ENCODE measurements at places on chromosomes 16 and 17.

DNA sequence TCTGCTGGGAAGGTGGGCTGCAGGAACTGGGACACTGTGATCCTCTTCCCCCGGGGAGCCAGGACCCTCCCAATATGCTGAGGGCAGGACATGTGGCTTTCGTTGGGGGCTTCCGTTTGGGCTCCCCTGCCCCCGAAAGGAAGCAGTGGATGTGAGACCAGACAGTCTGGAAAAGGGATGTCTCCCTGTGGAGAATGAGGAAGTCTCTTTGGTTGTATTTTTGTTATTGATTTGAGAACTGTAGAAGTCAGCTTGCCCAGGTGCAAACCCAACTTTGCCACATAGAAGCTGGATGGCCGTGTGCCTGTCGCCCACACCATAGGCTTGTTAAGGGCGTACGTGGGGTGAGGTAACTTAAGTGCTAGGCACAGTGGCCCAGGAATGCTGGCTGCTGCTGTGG is 18.8 kb downstream of the LLGL2 start:
- DNase-seq = no peak

DNA sequence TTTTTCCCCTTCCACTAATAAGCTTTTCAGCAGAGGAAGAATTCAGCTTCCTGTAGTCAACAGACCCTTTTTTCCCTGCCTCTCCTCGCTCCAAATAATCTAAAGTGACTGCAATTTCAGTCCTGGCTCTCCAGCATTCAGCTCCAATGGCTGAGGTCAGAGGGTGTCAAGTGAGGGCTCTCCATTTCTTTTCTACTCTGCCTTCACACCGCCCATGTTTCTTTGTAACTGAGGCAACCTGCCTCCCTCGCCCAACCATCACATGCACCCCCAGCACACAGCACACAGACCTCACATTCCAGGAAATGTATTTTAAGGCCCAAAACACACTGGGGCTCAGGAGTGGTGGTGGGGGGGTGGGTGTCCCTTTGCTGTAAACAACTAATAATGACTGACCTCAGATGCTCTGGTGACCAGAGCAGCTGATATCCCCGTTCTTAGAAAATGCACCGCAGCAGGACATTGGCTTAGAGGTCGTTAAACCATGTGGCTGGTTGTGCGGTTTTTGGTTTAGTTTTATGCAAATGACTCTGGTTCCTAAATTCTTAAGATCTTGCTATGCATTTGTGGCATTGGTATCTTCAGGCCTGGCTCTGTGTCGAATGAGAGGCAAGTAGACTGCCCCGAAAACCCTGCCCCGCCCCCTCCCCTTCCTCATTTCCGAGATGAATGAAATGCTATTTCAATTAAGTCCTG is 203.6 kb downstream of the ZFHX3 start:
- DNase-seq = no peak

DNA sequence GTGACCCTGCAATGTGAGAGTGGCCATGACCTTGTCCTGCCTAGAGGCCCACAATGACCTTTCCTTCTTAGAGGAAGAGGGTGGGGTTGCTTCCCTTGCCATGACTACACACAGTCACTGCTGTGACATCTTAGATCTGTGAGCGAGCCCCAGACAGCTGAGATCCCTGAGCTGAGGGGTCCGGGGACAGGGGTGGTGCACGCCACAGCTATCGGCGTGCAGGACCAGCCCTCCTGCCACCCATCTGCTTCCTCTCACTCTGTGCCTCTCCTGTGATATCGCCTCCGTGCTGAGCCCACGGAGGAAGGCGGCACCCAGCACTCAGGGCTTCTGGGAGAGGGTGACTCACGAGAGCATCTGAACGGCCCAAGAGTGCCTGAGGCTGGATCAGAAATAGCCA is 35.2 kb downstream of the KIAA0513 start:
- no peak for DNase-seq

GRCh38 chr17:73942703-73943415 is 260.6 kb upstream of the RPL38 start:
- no peak for DNase-seq

- DNase-seq = no peak
Observed at GRCh38 chr17:62134397-62134796, 69.3 kb upstream of the MED13 start.

DNA sequence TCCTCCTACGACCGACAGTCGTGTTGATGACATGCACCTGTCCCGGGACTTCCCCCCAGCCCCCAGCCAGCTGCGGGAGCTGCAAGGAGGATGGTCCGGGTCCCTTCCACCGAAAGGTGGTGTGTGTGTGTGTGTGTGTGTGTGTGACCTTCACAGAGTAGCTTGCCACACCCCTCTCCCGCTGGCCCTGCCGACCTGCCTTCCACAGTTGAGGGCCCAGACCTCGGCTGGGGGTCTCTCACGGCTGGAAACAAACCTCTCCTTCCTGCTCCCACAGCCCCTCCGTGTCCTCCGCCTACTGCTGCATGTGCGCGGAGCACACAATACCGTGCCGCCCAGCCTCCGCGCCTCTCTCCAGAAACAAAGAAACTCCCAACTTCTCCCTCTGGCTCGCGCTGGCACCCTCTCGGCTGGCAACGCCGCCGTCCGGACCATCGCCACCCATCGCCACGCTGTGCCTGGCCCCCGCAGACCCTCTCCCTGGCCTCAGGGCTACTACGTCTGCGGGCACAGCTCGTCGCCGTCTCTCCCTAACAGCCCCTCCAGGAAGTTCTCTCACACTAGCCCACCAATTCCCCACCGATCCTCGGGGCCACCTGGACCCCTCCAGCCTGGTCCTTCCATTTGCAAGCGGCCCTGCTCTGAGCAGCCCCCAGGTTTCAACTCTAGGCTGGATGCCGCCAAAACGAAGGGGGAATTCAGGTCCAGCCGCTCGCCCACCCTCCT is 81.2 kb downstream of the TIMM22 start:
- no peak for DNase-seq

- DNase-seq = no peak
Observed at GRCh38 chr17:81550830-81551457, 1.2 kb downstream of the FAAP100 start.

- DNase-seq = no peak
Observed at GRCh38 chr17:42386777-42387657, 1.2 kb downstream of the STAT3 start.

DNA sequence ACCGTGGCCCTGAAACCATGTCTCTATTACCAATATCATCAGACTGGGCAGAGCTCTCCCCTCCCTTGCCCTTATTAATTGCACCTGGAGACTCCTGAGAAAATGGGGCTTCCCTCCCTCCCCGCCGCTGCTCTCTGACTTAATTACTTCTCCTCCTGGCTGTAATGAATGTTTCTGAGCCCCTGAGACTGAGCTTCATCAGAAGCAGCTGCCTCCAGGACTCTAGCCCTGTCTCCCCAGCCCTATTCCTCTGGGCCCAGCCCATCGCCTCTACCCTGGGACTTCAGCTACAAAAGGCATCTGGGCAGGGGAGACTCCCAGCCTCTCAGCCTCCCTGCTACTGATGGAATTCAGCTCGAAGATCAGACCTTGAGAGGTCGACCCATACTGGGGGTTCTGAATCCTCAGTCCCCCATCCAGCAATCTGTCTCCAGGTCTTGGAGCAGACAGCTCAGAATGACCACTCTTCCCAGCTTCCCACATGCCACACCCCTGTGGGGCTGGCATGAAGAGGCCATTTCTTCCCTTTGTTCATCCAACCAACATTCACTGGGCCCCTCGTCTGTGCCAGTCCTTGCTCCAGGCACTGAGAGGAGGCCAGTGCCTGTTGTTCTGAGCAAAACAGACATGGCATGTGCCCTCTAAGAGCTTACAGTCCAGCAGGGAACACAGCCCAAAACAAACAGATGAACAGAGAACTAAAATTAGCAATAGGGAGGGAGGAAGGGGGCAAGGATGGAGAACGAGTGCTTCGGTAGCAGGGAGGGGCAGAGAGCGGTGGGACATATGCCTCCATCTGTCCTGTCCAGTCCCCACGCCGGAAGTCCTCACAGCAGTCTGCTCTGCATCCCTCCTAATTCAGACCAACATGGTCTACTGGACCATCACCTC is 17.0 kb upstream of the NAGS start:
- DNase-seq = no peak

GRCh38 chr17:13943909-13944308 is 125.4 kb upstream of the COX10 start:
- no peak for DNase-seq

DNA sequence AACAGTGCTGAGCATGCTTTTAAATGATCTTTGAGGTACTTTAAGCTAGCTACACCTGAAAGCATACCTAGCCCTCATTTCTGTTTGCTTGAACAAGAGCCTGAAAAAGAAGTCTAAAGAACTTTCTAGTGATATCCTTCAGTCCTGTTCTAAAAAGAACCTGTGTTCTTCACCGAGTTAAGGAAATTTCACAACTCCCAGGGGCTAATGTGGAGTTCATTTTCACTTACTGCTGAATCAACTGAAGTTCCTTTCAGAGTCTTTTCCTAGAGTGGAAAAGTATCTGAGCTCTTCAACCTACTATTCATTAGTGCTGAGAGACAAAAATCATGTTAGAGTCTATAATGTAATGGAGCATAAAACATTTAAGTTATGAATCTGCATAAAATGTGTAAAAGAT is 66.9 kb downstream of the CHD9 start:
- DNase-seq = no peak

DNA sequence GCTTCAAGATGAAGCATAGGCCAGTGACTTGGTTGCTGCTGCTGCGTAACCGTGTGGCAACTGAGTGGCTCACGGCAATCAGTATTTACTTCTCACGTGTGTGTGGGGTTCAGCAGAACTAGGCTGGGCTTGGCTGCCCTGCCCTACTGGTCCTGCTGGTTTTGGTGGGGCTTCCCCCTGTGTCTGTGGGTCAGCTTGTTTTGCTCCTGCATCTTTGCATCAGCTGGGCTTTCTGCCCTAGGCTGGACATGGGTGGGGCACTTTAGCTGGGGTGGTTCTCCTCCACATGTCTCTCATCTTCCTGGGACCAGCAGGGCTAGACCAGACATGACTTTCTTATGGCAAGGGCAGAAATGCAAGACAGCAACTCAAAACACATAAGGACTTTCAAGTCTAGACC is 550.5 kb downstream of the MAF start:
- no peak for DNase-seq

- DNase-seq = no peak
Observed at GRCh38 chr16:83253521-83253920, 554.3 kb upstream of the HSBP1 start.

DNA sequence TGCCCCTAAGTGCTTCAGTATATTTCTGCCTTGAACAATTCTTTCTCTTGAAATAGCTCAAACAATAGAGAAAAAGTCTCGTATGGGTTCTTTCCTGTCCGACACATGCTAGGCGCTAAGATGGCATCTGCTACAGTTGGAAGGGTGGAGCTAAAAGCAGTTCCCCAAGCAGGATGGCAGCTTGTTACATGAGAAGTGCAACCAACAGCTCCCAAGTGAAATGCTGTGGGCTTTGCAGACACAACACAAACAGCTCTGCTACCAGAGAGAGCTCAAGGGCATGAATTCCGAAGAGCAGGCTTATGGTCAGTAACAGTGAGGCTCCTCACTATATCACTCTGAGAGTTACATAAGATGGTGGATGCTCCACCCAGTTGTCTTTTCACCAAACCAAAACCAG is 83.8 kb downstream of the VPS53 start:
- DNase-seq = no peak

DNA sequence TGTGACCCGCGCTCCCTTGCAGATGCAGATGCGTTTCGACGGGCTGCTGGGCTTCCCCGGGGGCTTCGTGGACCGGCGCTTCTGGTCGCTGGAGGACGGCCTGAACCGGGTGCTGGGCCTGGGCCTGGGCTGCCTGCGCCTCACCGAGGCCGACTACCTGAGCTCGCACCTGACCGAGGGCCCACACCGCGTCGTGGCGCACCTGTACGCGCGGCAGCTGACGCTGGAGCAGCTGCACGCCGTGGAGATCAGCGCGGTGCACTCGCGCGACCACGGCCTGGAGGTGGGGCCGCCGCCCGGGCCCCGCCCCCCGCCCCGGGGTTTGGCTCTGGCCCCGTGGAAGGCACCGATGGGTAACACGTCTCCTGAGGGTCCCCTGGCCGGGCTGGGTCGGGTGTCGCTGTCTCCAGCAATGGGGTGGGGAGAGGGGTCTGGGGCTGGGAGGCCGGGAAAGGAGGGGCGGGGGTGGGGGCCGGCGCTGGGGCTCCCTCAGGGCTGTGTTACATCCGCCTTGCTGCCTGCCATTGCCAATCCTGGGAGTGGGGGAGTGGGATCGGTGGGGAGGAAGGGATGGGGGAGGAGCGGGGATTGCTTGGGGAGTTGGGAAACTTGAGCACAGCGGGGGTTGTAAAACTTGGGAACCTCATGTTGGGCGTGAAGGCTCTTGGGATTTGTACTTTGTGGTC is 737 bp downstream of the NUDT16L1 start:
- DNase-seq = no peak

DNA sequence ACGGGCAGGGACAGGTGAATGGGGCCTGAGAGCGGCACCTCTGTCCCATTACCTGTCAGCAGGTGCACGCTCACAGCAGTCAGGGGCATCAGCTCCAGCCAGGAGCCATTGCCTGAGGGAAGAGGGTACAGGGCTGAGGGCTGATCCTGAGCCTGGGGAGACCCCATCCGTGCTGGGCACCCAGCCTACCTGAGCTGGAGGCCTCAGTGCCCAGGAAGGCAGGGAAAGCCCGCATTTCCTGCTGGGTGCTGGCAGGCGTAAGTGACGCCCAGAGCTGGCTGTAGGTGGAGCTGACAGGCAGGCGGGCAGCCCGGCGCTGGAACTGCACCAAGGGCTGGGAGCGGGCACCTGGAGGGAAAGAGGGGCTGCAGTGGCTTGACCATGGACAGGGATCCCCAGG is 7.4 kb downstream of the FAM171A2 start:
- DNase-seq = no peak

GRCh38 chr17:6392609-6393350 is 42.1 kb downstream of the AIPL1 start:
- no peak for DNase-seq

DNA sequence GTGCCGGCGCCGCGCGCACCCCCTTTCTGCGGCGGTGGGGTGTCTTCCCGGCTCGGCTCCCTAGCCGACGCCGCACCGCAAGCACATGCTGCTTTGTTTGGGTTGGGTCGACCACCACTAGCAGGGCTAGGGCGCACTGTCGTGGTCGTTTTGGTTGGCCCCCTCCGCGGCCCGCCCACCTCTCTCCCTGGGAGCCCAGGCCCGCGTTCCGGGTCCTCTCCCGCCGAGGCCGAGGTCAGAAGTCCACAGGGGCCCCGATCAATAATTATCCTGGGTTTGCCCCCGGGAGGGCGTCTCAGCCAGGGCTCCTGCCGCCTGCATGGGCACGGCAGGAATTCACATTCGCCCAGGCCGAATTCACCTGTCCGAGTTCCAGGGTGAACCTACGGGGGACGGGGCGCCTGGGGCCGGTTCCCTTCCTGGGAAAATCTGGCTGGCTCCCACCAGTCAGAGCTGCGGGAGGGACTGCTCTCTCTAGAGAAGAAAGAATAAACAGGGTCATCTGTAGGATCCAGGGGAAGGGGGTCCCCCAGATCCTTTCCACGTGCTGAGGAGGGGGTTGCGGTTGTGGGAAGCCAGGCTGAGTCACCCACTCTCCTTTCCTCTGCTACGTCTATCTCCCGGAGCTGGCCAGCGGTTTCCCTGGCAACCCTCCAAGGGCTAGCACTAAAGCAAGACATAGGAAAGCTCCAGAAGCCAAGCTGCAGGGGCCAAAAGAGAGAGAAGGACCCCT is 584 bp upstream of the STAT5B start:
- DNase-seq = no peak

GRCh38 chr16:5560084-5560483 is 462.5 kb upstream of the EEF2KMT start:
- no peak for DNase-seq

All from esophagus squamous epithelium (tissue), 5 donors.